SK-N-SH treated with all-trans-retinoic acid at 6 μM for 48 hours (cell line): ENCODE measurements at places on chromosomes 4 and X.

GRCh38 chrX:71198066-71198465 is 25.0 kb upstream of the GJB1 start:
- ATAC-seq: no peak

DNA sequence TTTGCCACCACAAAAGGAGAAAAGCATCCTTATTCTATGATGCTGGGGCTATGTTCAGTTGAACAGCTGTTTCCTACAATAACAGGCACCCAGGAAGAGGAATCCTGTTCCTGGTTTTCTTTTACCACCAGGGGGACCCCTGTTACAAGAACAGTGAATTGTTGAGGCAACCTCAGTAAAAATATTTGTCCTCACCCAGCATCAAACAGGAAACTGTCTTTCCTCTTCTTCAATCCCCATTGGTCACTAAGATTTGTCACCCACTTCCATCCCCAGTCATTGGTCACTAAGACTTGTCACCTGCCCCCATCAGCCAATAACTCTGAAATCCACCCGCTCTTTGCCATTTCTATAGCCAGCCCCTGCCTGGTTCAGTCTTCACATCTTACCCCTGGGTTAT is 143.5 kb upstream of the GALNT7 start:
- peak; percentile 94 for ATAC-seq

DNA sequence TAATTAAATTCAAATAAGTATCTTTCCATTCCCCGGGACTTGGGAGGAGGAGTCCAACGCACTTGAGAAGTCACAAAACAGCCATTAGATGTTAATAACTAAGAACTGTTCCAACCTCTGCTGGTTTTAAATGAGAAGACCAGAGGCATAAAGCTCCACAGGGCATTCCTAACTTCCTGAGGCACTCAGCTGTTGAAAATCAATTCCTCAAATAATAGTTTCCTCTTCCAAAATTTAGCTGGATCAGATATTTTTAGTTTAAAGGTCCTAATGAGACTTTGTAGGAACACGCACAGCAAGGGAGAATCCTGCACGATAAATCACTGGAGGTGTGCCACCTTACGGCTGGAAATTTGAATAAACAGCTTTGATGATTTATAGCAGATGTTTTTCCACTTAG is 504.3 kb upstream of the ZFP42 start:
- ATAC-seq: no peak

DNA sequence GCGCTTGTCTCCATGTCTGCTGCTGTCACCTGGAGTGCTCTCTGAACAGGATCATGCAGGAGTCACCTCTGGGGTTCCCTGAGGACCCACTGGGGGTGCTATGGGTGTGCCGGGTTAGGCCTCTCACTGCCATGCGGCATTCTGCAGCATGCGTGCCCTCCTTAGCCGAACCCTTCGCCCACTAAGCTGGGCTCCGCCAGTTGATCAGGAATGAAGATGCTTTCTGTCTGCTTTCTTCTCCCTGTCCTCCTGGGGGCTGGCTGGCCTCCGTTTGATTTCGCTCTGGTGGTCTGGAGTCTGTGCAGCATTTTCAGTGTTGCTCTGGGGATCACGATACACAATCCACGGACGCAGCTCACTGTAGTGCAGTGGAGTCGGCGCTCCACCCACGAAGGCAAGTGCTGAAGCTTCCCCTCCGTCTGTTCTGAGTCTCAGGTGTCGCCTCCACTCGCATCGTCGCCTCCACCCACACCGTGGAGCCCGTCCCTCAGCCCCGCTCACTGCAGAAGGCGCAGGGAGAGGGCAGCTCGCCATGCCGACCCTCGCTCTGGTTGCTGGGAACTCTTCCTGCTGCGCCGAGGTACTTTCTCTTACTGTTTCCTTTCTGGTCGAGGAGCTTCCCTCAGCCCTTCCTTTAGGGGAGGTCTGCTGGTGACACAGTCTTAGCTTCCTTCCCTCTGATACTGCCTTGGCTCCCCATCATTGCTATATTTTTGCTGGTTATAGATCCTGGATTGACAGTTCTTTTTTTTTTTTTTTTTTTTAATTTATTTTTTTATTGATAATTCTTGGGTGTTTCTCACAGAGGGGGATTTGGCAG is 29.2 kb downstream of the LETM1 start:
- no peak for ATAC-seq

- ATAC-seq: no peak
Observed at GRCh38 chr4:182831376-182831775, 85.8 kb downstream of the DCTD start.

DNA sequence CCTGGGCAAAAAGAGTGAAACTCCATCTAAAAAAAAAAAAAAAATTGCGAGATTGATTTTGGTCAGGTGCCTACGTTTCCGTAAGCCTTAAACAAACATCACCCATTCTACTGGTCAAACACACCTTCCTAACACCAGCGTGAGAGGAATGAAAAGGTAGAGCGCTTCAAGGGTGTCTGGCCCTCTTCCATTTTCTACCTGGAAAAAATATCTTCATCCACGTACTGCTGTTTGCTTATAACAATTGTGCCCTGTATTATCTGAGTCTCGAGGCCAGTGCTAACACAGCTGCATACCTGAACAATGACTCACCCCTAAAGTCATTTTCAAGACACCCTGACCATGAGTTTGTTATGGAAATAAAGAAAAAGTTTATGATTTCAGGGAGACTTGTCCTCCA is 13.9 kb downstream of the TMSB4X start:
- ATAC-seq: peak; percentile 61; the same call in 2 of the 3 replicates

- no peak for ATAC-seq
Observed at GRCh38 chr4:3762753-3763549, 3.2 kb upstream of the ADRA2C start.

GRCh38 chr4:162707962-162708361 is 458.7 kb downstream of the NAF1 start:
- no peak for ATAC-seq

GRCh38 chr4:10554121-10554520 is 96.9 kb upstream of the ZNF518B start:
- no peak for ATAC-seq

DNA sequence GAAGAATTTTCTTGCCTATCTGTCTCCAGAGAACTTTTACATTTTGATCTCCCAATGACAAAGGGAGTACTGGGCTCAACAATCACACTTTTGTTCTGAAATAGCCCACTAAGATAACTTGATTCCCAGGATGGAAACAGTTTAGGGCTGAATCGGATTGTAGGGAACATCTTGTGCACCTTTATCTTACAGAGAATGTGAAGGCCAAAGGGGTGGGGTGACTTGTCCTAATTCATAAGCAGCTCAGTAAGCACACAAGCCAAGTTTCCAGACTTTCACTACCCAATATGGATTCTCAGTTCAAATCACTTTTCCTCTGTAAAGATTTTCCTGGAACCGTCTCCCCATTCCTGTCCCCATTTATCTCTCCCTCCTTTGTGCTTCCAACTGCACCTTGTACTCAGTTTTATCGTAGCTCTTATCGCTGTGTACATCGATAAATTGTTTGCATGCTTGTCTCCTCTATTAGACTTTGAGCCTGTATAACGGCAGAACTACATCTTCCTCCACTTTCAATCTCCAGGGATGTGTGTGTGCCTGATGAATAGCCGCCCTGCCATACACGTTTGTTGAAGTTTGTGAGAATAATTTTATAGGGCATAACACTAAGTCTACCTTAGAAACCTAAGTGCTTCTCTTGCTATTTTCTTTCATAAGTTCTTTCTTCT is 77.4 kb downstream of the MBNL3 start:
- ATAC-seq: no peak

- no peak for ATAC-seq
Observed at GRCh38 chr4:189299706-189300105, 641.0 kb upstream of the FRG1 start.

DNA sequence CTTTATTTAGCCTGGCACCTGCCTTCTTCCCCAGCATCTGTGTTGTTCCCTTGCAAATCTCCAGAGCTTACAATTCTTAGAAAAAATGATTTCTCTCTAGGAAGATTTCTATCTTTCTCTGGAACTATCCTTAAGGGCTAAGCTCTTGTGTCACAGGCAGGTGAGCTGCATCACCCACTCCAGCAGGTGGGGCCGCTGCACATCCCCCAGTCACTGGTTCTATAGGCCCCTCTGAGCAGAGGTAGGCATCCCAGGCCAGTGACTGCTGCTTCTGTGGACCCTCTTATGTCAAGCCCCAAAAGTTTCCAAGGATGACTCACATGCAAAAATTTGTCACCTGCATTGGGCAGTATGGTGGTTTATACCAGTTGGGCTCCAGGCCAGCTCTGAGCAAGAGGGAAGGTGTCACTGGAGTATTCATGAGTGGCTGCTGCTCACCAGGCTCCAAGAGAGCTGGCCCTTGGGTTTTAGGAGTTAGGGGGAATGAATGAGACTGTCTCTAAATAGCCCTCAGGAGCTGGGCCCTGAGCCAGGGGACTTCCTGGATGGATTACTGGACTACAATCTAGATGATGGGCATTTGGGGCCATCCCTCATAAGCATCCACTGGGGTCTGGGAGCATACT is 208.1 kb upstream of the EOLA2 start:
- ATAC-seq: no peak

GRCh38 chrX:49061916-49062315 is 3.1 kb downstream of the CCDC120 start:
- ATAC-seq: no peak

GRCh38 chr4:38967260-38968095 is 64.7 kb downstream of the TMEM156 start:
- peak; percentile 53; the same call in 1 of the 3 replicates for ATAC-seq

DNA sequence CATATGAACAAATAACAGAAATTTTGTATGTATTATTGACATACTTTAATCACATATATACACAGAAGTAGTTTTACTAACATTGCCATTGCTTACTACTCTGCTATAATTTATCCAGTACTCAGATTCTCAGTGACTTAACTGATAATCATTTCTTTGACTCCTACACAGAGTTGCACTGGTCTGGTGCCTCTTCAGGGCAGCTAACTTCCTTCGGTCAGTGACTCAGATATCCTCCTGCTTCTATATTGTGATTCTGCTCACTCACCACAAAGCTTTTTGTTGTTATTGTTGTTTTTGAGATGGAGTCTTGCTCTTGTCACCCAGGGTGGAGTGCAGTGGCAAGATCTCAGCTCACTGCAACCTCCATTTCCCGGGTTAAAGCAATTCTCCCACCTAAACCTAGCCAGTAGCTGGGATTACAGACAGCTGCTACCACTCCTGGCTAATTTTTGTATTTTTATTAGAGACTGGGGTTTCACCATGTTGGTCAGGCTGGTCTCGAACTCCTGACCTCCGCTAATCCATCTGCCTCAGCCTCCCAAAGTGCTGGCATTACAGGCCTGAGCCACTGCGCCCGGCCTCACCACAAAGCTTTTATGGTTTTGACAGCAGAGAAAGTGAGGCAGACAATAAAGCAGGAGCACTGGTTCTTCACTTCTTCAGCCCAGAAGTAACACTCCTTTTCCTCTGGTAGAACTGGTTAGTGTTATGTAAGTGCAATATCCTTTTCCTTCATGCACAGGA is 499.3 kb downstream of the EPHA5 start:
- no peak for ATAC-seq

DNA sequence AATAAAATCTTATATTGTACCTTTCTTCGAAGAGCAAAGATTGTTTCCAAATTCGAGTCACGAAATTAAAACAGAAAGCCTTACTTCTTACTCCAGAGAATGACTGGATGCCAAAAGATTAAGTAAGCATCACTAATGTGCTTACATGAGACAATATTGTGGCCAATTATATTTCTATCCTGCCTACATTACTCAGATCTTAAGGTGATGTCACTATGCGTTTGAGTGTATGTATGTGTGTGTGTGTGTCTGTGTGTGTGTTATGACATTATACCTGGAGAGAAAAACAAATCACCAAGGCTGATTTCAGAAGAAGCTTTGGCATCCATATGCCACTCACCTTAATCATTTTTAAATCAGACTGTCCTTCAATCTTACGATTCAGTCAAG is 556.3 kb downstream of the PPARGC1A start:
- no peak for ATAC-seq

GRCh38 chr4:137212601-137213000 is 319.7 kb downstream of the PCDH18 start:
- ATAC-seq: no peak

- no peak for ATAC-seq
Observed at GRCh38 chrX:2574271-2574670, 73.5 kb upstream of the DHRSX start.

- ATAC-seq: no peak
Observed at GRCh38 chr4:77797239-77797638, 21.9 kb downstream of the CNOT6L start.

DNA sequence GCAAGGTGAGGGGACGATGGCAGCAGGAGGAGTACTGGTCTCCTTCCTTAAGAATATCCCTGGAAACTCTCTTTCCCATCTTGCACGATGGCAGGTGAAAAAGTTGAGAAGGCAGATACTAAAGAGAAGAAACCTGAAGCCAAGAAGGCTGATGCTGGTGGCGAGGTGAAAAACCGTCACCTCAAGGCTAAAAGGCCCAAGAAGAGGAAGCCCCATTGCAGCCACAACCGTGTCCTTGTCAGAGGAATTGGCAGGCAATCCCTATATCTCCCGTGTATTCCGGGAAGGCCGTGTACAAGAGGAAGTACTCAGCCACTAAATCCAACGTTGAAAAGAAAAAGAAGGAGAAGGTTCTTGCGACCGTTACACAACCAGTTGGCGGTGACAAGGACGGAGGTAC is 40.0 kb downstream of the CRLF2 start:
- ATAC-seq: no peak

GRCh38 chr4:68466185-68466584 is 18.9 kb downstream of the TMPRSS11E start:
- ATAC-seq: no peak; the same call in 2 of the 3 replicates

GRCh38 chr4:170741856-170742255 is 652.1 kb upstream of the AADAT start:
- no peak for ATAC-seq

DNA sequence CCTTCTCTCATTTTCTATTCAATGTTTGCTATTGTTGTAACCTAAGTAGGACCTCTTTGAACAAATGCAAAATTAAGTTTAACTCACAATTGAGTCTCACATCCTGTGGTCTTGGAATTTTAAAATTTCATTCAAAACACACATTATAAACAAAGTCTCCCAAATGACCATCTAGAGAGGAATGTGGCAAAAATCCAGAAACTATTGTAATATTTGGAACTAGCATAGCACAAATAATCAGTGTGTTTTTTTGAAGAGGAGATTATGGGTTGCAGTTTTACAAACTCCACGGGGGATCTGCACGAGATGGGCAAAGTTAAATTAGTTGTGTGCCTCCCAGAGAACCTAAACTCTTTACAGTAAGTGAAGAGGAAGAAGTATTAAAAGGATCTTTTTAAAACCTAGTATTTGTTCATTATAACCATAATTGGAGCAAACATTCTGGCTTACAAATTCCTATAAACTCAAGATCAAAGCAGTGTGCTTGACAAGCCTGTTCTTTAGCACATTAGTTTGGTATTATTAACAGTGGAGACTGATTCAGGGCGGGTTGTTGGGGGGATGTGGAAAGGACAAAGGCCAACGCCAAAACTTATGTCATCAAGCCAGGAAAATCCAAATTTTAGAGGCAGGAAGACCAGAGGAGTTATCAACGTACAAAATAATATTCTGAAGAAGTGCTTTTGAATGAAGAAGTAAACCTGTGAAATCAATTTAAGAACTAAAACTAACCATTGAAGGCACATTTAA is 22.4 kb upstream of the RBPJ start:
- no peak for ATAC-seq

GRCh38 chr4:100098011-100098545 is 92.2 kb downstream of the DDIT4L start:
- no peak for ATAC-seq
